ENCODE measurements at places on chromosomes 7 and 10. TPM values are rescaled to one million over a fixed set of nuclear protein-coding genes. Genes with fewer than 3 reads are reported as not detected.

The COL28A1 gene
- 12.4 TPM for polyA plus RNA-seq

The NKX1-2 gene
- not detected for polyA plus RNA-seq

The PLCE1 gene
- polyA plus RNA-seq = 37.6 TPM

The CH25H gene
- polyA plus RNA-seq = 0.21 TPM

The GSAP gene
- 13.1 TPM for polyA plus RNA-seq

The GNG11 gene
- 28.7 TPM for polyA plus RNA-seq
